ENCODE measurements at places on chromosomes 3 and 15.

GRCh38 chr3:146345900-146346299, 95.0 kb upstream of the PLSCR4 start:
- no peak for DNase-seq

DNA sequence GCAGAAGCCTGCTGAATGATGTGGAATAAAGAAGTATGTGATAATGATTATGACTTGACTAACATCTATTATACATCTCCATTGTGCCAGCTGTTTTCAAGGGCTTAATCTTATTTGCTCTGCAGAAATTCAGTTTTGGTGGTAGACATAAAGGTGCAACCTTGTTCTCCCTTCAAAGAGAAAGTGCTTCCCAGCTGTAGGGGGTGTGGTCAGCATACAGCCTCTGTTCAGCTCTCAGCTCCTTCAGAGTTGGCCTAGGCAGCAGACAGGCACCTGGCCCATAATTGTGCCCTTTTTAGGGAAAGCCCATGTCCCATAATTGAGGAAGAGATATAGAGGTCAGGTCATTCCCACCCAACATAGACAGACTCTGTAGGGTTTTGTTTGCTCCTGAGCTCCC, 104.3 kb upstream of the EOMES start:
- DNase-seq, result no peak

- no peak for DNase-seq
Observed at GRCh38 chr3:4928277-4928789, 50.9 kb upstream of the BHLHE40 start.

GRCh38 chr3:169475978-169476698, 187.4 kb downstream of the MECOM start:
- DNase-seq, result no peak

GRCh38 chr3:133820889-133821675, 15.5 kb downstream of the SRPRB start:
- no peak for DNase-seq
